Activated T-helper 2 cell treated with anti-CD3 and anti-CD28 coated beads, Interferon-gamma antibody, Interleukin-2, Interleukin-4, amounts not matched to agents 10 μg/mL and 5 μg/mL and 100 μg/mL, durations not matched to agents 14 hours and 24 hours and 36 hours (primary cell): ENCODE measurements at places on chromosomes 7 and 10. TPM values are rescaled to one million over a fixed set of nuclear protein-coding genes. Genes with fewer than 3 reads are reported as not detected.

GRCh38 chr7:79091011-79091410, 362.5 kb downstream of the MAGI2 start:
- DNase-seq, result no peak

- DNase-seq, result no peak
Observed at GRCh38 chr7:65382452-65382851, 8.8 kb downstream of the ZNF92 start.

DNA sequence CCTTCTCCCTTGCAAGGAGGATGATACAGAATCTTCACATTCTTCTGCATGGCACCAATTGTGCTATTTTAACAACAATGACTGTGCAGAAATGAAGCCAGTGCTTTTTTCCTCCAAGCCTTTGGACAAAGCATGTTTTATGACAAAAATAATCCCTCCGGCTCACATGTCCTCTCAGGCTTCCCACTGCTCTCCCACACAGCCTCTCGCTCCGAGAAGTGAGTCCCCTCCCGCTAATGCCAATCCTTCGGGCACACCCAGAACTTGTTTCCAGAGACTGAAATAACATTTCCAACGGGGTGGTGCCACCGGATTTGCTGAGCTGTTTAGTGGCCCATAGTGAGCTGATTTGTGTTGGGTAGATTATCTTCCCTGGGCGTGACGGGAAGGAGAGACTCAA, 35.8 kb downstream of the RBM17 start:
- DNase-seq, result no peak

IRF5 gene
- 25.0 and 26.0 TPM in 2 replicates for total RNA-seq

NME8 gene
- total RNA-seq, result not detected in 2 replicates
